WTC11 (cell line): ENCODE measurements at places on chromosomes 7 and 10. TPM values are rescaled to one million over a fixed set of nuclear protein-coding genes. Genes with fewer than 3 reads are reported as not detected.

- DNase-seq = no peak
Measured at GRCh38 chr10:98312822-98313221, 44.8 kb upstream of the LOXL4 start.

GRCh38 chr7:98619450-98620321 lies 2.6 kb downstream of the NPTX2 start:
- DNase-seq = peak; percentile 47

- DNase-seq = no peak
Measured at GRCh38 chr7:154984601-154985188, 18.2 kb downstream of the PAXIP1 start.

DNA sequence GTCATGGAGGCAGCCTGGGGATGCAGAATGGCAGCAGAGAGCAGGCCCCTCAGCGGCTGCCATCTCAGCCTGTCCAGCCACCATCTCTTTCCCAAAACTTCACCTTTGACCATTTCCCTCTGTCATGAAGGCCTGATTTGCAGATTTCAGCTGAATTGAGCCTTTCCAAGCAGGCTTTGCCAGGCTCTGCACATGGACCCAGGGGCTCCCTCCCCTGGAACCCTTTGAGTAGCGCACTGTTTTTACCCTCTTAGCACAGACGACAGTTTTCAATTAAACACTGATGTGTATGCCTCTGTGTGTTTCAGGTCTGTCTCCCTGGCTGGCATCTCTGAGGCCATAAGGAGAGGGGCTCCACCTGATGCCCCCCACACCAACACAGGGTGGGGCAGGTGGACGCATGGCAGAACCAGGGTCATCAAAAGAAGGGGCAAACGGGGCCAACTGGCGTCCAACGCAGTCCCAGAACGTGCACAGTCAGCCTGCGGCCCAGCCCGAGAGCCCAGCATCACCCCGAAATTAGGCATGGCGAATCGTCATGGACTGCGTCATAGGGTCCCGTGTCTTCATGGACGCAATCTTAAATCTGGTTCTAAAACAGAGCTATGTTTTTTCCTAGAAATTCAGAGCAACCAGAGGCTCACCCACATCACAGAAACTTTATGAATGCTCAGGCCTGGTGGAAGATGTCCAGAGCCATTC lies 185.0 kb upstream of the TCERG1L start:
- no peak for DNase-seq

- DNase-seq = no peak
Measured at GRCh38 chr7:108235451-108236061, 105.4 kb upstream of the LAMB4 start.

- no peak for DNase-seq
Measured at GRCh38 chr10:62577076-62577475, 202.9 kb downstream of the ZNF365 start.

GRCh38 chr7:155351120-155351870 lies 53.6 kb downstream of the INSIG1 start:
- no peak for DNase-seq

- DNase-seq = no peak
Measured at GRCh38 chr10:60848126-60848525, 69.8 kb downstream of the CDK1 start.

DNA sequence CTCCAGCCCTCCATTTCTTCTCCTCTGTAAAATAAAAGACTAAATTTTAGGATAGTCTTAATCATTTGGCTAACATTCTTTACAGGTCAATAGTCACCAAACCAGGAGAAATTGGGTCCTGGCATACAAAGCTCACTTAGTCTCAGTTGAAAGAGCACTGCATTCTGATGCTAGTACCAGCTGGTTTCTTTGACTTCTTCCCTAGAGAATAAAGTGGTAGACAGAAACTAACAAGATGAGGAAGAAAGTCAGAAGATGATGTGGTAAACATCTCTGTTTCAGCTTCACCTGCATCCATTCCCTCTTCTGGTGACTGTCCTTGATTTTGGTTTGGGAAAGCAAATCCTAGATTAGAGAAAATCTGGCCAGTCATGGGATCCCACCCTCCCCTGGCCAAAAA lies 37.2 kb downstream of the NKX2-3 start:
- DNase-seq = no peak

DNA sequence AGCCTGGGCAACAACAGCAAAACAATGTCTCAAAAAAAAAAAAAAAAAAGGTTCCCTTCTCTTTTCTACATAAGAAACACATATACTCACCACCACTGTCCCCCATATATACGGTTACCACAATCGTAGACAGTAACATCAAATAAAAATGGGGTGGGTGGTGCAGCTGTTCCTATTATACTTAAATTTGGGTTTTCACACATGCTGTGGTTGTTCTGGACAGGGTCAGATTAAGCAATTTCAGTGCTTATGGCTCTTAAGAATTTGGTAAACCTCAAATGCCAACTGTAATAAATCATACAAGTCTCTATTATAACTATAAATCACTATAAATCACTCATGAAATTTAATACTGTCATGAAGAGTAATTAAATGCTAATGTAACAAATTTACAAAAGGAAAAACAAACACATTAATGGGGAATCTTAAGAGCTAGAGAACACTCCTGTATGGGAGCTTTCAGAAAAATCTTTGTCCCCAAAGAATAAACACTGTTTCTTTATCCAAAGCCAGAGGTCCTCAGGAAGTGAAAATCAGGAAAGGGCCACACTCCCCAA lies 143.6 kb downstream of the GLI3 start:
- DNase-seq = no peak

GRCh38 chr10:35892526-35892925 lies 250.4 kb upstream of the FZD8 start:
- DNase-seq = no peak

DNA sequence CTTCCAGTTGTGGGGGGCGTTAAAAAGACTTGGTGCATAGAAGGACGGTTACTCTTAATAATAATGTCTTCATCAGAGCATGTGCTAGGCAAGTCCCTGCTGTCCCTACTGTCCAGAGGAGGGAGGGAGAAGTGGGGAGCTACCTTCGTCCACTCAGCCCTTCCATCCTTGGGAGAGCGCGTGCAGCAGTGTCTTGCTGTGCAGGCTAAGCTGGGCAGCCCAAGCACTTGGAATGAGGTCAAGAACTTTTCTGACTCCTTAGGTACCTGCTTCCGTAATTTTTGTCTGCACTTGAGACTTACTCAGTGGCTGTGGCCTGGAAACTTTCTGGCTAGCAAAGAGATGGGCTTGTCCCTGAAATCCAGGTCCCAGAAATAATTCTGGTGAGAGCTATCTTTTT lies 265.9 kb upstream of the SORCS1 start:
- no peak for DNase-seq

- DNase-seq = no peak
Measured at GRCh38 chr7:36216063-36216684, 63.1 kb downstream of the EEPD1 start.

DNA sequence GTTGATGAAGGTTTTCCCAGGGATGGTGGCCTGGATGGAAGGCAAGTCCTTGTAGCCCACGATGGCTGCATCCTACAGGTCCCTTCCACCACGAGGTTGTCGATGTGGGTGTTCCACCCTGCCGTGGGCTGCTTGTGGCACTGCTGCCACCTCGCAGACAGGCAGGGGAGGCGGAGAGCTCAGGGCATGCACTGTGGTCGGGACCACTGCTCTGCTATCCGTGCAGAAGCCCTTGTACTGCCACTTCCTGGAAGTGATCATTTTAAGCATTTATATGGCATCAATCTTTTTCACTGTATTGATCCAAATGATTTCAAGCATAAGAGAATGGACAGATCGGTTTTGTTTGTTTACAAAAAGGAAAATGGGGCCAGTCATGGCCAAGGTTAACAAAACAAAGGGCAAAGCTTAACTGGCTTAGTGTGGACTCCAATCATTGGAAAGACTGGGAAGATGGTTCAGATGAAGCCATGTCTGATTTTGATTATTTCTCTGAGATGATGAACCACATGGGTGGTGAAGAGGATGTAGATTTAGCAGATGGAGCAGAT lies 8.2 kb upstream of the CYP17A1 start:
- DNase-seq = no peak

GRCh38 chr7:82778021-82778420 lies 334.4 kb upstream of the CACNA2D1 start:
- no peak for DNase-seq

DNA sequence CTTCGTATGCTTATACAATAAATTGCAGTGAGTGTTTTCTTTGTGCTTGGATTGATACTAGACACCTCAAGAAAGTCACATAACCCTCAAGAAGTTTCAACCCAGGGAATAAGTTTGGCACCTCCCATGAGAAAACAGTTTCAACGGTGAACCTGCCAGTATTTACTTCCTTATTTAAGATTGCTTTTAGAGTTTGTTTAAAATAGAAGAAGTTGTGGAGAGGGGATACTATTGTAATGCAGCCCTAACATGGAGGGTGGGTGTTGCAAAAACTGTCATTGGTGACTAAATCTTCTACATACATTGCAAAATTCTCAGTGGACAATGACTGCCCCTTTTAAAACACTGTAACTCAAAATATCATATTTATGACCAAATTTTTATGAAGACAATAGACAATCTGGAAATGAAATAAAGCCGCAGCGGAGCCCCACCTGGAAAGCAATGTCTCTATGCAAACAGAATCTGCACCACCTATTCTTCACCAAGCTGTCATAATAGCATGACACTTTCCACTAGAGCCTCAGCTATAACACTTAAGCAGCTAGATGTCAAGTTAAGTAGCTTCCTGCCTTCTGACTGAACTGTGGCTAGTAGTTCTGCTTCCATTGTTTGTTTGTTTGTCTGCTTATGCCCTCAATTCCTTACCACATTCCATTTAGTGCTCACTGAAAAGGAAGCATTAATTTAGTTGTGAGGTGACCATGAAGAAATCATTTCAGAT lies 98.2 kb downstream of the MDFIC start:
- no peak for DNase-seq

DNA sequence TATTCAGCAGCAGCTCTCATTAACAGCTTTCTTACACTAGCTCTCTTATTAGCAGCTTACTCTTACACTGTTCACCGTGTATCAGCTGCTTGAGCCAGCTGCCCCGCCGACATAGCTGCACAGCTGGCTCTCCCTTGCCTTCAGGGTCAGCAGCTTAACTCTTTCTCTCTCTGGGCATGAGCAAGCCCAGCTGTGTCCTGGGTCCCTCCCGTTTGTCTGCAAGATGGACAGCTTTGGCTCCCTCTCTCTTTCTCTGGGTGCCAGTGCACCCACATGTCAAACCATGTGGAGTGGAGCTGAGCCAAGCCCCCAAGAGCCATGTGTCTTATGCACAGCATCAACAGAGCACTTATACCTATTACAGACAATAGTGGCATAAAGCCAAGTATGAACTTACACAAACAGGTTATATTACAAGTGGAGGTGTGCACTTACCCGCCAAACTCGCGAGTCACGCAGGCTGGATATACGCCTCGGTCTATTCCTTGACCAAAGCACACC lies 35.7 kb upstream of the MTPAP start:
- DNase-seq = peak; percentile 54

DNA sequence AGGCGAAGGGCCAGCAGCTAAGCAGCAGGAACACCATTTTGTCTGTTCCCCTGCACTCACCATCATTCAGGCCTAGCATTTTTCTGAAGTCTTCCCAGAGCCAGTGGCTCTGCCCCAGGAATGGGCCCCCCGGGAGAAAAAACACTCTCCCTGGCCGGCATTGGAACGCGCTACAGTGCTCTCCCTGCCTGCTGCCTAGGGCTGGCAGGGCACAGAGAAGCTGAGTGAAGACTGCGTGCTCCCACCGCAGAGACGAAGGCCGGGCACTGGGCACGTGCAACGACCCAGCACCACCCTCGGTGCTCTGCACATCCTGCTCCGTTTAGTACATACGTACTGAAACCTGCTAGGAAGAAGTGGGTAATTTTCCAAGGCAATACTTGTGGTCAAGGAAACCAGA lies 34.4 kb downstream of the HSPA12A start:
- no peak for DNase-seq

- DNase-seq = no peak
Measured at GRCh38 chr7:19696926-19697325, 11.9 kb downstream of the POLR1F start.

DNA sequence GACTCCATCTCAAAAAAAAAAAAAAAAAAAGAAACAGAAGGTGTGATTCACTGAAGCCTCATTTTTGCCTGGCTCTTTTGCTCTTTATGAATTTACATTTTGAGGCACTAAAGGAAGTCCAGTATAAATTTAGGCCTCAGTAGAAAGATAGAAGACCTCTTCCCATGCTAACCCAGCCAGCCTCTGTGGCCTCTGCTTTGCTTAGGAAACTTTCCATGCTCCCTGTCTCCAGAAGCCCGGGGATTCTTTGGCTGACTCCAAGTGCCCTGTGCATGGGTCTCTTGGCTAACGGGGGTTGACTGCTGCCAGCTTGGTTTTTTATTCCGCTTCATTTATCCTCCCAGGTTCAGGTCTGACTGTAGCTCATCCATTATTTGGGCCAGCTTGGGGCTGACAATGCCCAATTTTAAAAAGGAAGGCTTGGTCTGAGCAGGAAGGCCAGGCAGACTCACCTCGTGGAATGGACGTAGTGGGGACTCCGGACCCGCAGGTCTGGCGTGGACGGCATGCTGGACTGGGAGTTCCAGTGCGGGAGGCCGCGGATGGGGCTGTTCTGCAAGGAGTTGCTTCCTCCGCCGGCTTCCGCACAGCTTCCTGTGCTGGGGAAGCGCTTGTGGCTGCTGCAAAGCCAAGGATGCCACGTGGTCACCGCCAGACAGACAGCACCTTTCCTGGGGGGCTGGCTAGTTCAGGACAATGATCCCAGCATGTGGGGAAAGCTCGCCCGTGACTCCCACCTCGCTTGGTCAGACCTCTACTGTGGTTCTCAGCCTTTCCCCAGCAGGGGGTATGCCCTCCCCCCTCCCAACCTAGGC lies 72.3 kb downstream of the PRPF18 start:
- no peak for DNase-seq

DNA sequence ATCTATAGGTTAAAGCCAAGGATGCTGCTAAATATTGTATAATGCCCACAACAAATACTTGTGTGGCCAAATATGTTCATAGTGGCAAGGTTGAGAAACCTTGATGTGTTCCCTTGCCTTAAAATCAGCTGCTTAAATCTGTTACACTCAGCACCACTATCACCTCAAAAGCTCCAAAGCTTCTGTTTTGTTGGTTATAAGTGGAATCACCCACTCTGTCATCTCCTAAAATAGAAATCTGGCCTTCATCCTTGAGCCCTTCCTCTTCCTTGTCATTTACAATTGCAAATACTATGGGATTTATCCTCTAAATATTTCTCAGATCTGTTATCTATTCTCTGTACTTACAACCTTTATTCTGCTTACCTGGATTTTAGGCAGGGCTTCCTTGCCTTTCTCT lies 61.4 kb downstream of the CPED1 start:
- DNase-seq = no peak

The SLC29A4 gene
- total RNA-seq = 11.8 to 14.4 TPM (median 11.9 TPM) in 3 replicates

The GPER1 gene
- 0.28 to 0.87 TPM (median 0.41 TPM) in 3 replicates for total RNA-seq

The ACSM6 gene
- 0.11 to 0.14 TPM in 2 of 3 replicates, not detected in the other for total RNA-seq

The COL28A1 gene
- 0.81 to 1.5 TPM (median 1.0 TPM) in 3 replicates for total RNA-seq

The PTN gene
- total RNA-seq = 13.7 to 18.9 TPM (median 14.4 TPM) in 3 replicates

The NCF1 gene
- 0.50 to 0.68 TPM (median 0.66 TPM) in 3 replicates for total RNA-seq

The SLC39A12 gene
- not detected in 3 replicates for total RNA-seq

The OPN1SW gene
- not detected in 3 replicates for total RNA-seq

The PLXNA4 gene
- total RNA-seq = 0.41 to 0.81 TPM (median 0.46 TPM) in 3 replicates

The TMEM139 gene
- 1.5 to 2.0 TPM (median 1.9 TPM) in 3 replicates for total RNA-seq

The CCL26 gene
- total RNA-seq = 9.8 to 19.5 TPM (median 18.5 TPM) in 3 replicates
